ENCODE measurements at places on chromosomes 12 and 14.

- no peak for DNase-seq
Measured at GRCh38 chr14:95386536-95387095, 66.9 kb upstream of the CLMN start.

DNA sequence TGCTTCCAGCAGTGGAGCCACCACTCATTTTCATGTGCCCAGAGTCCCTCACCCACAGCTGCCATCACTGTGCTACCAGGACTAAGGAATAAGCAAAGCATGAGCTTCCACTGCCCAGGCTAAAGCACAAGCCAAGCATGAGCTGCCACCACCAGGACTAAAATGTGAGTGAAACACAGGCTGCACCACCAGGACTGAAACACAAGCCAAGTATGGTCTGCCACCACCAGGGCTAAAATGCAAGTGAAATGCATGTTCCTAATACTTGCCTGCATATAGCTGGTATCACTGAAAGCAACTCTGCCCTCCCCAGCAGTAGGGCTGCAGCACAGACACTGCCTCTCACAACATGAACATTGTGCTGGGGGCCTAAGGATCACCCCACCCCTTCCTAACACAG, 30.0 kb downstream of the CEP83 start:
- no peak for DNase-seq

- DNase-seq: no peak
Measured at GRCh38 chr14:36848213-36848612, 186.6 kb downstream of the PAX9 start.

DNA sequence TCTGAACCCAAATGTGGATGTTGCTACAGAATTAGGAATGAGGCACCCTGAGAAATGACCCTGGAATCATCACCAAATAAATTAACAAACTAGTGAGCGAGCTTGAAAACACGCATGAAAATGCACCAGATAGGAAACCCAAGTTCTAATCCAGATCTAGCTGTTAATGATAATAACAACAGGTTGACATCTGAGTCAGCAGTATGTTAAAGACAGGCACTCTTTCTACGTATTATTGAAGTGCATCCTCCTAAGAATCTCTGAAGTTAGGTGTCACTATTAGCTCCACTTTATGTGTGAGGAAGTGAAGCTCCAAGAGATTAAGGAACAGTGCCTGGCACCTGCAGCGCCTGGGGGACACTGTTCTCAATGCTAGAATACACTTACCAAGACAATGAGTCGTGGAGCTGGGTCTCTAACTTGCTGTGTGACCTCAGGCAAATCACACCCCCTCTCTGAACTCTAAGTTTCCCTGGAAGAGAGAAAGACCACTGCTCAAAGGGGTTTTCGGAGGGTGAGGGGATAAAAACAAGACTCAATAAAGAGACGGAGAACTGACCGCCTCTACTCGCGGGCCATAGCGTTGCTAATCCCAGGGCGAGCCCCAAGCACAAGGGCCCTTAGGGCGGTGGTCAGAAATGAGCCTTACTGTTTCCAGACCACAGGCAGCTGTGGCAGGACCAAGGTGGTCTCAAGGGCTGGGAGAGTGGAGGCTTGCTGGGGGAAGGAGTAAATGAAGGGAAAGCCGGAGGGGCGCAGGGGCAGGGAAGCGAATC, 2.1 kb downstream of the SLC6A12 start:
- DNase-seq: no peak

- DNase-seq: no peak
Measured at GRCh38 chr12:132500142-132500855, 10.3 kb downstream of the FBRSL1 start.

- no peak for DNase-seq
Measured at GRCh38 chr12:118840399-118840798, 140.9 kb upstream of the SRRM4 start.
